ENCODE measurements at places on chromosomes 2 and 18. TPM values are rescaled to one million over a fixed set of nuclear protein-coding genes. Genes with fewer than 3 reads are reported as not detected.

Gene TEX44
- total RNA-seq, result not detected

Gene GPR55
- total RNA-seq, result 10.4 TPM

DNA sequence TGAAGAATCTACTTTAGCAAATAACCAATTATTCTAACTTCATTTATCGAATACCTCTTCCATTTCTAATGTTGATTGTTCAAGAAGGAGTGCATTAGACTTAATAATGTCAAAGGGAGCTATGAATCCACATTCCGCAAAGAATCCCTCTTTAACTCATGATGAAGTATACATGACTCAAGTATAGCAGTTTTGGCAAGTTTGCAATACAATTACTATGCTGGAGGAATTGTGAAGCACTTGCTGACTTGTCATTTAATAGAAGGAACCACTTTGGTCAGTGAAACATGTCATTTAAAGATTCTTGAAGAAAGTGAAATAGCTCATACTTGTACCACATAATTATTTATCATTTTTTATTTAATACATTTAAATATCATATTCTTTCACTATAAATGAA, 125.1 kb downstream of the SLC39A10 start:
- H3K4me3 ChIP-seq, result no peak overlapping the region
- no peaks in the 10 kb centered on the region for H3K4me1 ChIP-seq
- no peak for DNase-seq
- no peaks in the 10 kb centered on the region for H3K36me3 ChIP-seq
- no peaks in the 10 kb centered on the region for H3K27me3 ChIP-seq

GRCh38 chr2:15561574-15562344, 625 bp upstream of the NBAS start:
- peaks cover 35% of the 10 kb centered on the region for H3K4me1 ChIP-seq
- no peaks in the 10 kb centered on the region for H3K36me3 ChIP-seq
- no peak for DNase-seq
- peak overlapping the region; percentile 100 for H3K4me3 ChIP-seq

GRCh38 chr2:29238497-29238896, 123.3 kb downstream of the CLIP4 start:
- DNase-seq, result no peak
- H3K27me3 ChIP-seq, result peaks cover 47% of the 10 kb centered on the region
- no peak overlapping the region for H3K27ac ChIP-seq
- no peak overlapping the region for H3K4me3 ChIP-seq
- no peaks in the 10 kb centered on the region for H3K4me1 ChIP-seq
- no peaks in the 10 kb centered on the region for H3K36me3 ChIP-seq

All from naive thymus-derived CD8-positive, alpha-beta T cell (primary cell).